ENCODE measurements at places on chromosomes 6 and 20.

DNA sequence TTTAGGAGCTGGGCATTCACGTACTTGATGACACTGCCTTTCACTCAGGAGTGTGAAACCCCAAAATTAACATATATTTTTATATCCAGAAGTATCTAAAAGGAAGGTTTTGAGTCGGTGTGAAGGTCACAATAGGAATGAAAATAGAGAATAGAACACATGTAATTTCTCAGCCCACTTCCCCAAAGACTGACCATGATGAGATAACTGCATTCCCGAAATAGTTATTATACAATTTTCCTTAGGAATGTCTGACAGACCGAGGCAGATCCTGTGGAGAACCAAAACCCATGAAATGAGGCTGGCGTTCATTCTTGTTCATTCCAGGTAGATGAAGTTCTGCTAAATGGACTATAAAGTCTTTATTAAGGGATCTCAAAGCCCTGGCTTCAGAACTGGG, 10.3 kb downstream of the NSFL1C start:
- DNase-seq, result no peak

- no peak for DNase-seq
These were observed 418.6 kb downstream of the CDKAL1 start for GRCh38 chr6:20952699-20953474.

DNA sequence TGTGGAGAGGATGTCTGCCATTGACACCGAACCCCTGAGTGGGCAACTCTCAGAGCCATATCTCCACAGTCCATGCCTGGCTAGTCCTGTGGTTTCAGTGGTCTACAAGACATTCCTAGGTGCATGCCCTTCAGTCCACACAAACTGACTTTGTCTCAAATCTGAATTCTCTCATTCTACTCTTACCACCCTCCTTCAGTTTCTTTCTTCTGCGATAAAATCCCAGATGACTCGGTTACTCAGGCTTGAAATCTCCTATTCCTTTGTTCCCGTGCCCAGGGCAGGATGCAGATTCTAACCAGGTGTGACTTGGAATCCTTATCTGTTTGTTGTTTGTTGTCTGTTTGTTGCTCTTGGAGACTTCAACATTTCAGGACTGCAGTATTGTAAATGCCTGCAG, 9.3 kb downstream of the CDS2 start:
- no peak for DNase-seq

DNA sequence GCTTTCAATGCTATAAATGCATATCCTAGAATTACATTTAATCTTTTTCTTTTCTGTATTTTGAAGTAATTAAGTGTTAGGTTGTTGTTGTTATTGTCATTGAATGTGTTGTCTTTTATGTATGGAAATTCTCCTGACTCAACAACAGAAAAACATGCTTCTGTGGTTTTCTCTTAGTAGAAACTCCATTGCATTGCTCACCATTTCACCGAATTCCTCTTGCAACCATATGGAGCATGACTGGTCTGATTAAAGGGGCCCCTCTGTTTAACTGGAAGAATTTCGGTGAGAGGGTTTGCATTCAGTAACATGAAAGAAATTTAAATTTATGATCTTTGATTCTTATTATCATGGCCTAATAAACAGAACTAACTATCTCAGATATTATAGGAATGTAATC, 454.3 kb upstream of the JARID2 start:
- DNase-seq, result no peak

DNA sequence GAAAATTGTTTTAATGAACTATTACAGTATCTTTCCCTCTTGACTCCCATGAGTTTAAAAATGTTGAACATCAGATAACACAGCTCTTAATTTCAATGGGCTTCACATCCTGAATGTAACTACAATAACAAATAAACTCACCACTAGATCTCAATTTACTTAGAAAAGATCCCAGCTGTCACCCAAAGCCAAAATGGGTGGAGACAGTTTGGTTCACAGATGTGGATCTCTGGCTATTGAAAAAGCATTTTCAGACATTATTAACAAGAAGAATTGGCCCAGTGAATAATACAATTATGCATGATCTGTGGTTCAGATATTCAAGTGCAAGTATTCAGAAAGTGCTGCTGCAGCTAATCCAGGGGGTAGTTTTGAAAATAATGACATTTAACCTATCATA, 184.7 kb upstream of the RALGAPA2 start:
- no peak for DNase-seq

DNA sequence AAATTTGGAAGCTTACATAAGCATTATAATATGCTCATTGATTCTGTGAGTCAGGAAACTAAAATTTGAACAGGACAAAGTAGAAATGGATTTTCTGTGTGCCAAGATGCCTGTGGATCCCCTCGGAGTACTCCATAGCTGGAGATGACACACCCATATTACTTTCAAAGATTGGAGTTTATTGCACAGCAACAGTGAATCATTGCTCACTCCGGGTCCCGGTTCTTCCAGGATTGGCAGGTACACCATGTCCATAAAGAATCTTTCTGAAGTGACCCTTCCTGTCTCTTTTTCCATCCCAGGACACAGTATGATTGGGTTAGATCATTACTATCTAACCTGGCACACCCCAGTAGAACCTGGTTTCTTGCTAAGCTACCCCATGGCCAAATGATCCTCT, 2.7 kb upstream of the BTN2A2 start:
- no peak for DNase-seq

GRCh38 chr6:166659581-166659980, 32.5 kb upstream of the RPS6KA2 start:
- no peak for DNase-seq

DNA sequence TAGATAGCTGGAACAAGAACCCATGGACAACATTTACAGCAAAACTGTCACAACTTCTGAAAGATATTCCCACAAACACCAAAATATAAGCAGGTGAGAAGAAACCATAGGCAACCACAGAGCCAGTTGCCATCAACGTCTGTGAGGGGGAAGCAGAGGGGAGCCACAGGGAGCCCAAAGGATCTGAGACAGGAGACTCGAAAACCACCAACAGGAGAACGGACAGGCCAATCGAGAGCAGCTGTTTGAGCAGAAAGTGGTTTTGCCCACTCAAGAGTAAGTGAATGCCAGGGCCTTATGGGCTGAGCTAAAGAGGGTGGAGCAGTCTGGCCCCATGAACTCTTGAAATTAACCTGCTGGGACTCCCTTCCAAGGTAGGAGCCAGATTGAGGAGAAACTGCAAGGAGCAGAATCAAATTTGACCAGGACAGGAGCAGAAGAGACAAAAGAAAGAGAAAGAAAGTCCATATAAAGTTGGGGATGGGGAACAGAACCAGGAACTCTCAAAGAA, 195.4 kb downstream of the ANKRD60 start:
- no peak for DNase-seq

DNA sequence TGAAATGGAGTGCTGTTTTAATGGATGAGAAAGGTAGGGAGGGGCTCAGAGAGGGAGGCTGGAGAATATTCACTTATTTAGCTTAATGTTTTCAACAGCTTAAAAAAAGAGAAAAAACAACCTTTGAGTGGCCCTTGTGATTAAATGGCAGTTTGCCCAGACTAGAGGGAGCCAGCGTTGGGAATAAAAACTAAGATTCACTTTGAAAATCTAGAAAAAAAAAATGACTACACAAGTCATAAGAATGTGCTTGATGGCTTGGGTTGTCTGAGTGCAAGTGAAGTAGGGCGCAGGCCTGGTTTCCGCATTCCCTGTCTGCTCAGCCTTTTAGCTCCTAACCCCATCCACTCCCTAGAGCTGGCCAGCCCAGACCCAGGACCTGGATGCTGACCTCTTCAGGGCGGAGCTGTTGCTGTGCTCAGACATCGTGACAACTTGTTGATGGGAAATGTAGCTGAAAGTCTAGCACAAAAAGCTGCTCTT, 28.9 kb downstream of the UTRN start:
- no peak for DNase-seq

DNA sequence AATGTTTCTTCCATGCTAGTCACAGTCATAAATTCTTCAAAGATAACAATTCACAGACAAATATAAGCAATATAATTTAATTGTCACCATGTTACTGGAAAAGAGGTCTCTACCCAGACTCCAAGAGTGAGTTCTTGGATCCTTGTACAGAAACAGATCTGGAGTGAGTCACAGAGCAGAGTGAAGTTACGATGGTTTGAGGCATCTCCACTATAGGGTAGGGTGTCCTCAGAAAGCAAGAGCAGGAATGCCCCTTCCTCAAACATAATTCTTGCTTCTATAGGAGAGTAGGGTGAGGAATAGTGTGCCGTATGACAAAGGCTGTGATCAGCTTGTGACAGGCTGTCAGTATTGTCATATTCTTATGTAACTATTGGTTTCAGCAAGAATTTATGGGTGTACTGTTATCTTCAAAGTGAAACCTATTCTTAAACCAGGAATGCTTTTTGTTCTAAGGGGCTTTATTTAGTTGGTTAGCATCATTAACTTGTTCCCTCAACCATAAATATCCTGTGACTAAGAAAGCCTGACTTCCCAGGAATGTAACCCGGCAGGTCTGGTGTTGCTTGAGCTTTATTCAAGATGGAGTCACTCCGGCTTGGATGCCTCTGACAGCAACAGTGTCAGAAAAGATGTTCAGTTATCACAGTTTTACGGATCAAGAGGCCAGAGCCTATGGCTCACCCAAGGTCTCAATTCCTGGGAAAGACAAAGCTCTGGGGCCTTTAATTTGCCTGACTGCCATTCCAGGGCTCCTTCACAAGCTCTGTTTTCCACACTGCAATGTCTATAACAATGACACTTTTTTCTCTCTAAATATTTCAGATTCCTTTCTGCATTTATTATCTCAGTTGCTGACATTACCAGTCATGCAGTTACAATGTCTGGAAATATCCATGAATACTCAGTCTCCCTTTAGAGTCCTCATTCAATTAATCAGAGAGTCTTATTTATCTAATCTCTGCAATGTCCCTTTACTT, 298.6 kb downstream of the C6orf118 start:
- DNase-seq, result no peak

Data from CD4-positive, alpha-beta T cell treated with Interleukin-2 at 100 ng/mL for 4 hours (primary cell).